ENCODE measurements at places on chromosomes 16 and 17.

GRCh38 chr16:49484451-49484849 is 110.8 kb downstream of the C16orf78 start:
- H3K27ac ChIP-seq = no peak overlapping the region
- H3K36me3 ChIP-seq = no peaks in the 10 kb centered on the region
- H3K4me1 ChIP-seq = peaks cover 4% of the 10 kb centered on the region
- DNase-seq = peak; percentile 44
- no peak overlapping the region for H3K4me3 ChIP-seq
- H3K27me3 ChIP-seq = peaks cover 8% of the 10 kb centered on the region

GRCh38 chr16:55333684-55334083 is 9.7 kb downstream of the IRX6 start:
- H3K4me1 ChIP-seq = peaks cover 14% of the 10 kb centered on the region
- no peak overlapping the region for H3K27ac ChIP-seq
- no peaks in the 10 kb centered on the region for H3K36me3 ChIP-seq
- no peak overlapping the region for H3K4me3 ChIP-seq
- H3K27me3 ChIP-seq = peaks cover 56% of the 10 kb centered on the region

DNA sequence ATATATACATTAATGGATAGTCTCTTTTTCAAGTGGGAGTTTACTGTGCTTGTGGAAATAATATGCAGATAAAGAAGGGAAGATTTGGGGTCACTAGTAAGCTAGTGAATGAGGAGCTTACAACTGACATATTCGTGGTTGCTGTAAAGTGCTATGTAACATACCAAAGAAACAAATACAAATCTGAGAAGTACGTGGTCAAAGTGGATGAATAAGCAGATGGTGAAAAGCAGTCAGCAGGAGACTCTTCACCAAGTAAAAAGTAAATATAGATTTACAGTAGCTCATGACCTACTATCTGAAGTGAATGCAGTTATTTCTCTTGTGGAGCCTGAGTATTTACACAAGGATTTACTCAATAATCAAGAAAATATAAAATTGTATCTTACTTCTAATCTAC is 136.6 kb upstream of the ELAC2 start:
- H3K27me3 ChIP-seq = no peaks in the 10 kb centered on the region
- no peaks in the 10 kb centered on the region for H3K36me3 ChIP-seq
- no peak overlapping the region for H3K4me3 ChIP-seq
- no peaks in the 10 kb centered on the region for H3K4me1 ChIP-seq
- DNase-seq = no peak

DNA sequence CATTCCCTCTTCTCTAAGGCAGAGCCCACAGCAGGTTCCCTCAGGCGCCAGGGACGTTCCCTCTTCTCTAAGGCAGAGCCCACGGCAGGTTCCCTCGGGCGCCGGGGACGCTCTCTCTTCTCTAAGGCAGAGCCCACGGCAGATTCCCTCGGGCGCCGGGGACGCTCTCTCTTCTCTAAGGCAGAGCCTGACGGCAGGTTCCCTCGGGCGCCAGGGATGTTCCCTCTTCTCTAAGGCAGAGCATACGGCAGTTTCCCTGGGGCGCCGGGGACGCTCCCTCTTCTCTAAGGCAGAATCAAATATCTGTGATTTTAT is 24.3 kb downstream of the ACSF3 start:
- H3K36me3 ChIP-seq = peaks cover 87% of the 10 kb centered on the region
- peak overlapping the region; percentile 7 for H3K27ac ChIP-seq
- H3K27me3 ChIP-seq = no peaks in the 10 kb centered on the region
- no peak for DNase-seq
- no peak overlapping the region for H3K4me3 ChIP-seq
- peaks cover 52% of the 10 kb centered on the region for H3K4me1 ChIP-seq

GRCh38 chr17:58082341-58082869 is 814 bp upstream of the DYNLL2 start:
- H3K4me3 ChIP-seq = peak overlapping the region; percentile 55
- H3K27ac ChIP-seq = peak overlapping the region; percentile 76
- peaks cover 34% of the 10 kb centered on the region for H3K36me3 ChIP-seq
- H3K4me1 ChIP-seq = peaks cover 34% of the 10 kb centered on the region

GRCh38 chr16:49453021-49453420 is 79.4 kb downstream of the C16orf78 start:
- H3K4me3 ChIP-seq = no peak overlapping the region
- no peaks in the 10 kb centered on the region for H3K4me1 ChIP-seq
- no peaks in the 10 kb centered on the region for H3K27me3 ChIP-seq

- no peak overlapping the region for H3K4me3 ChIP-seq
- no peak for DNase-seq
- no peaks in the 10 kb centered on the region for H3K27me3 ChIP-seq
These were observed 8.9 kb upstream of the SERPINF2 start for GRCh38 chr17:1733759-1734158.

DNA sequence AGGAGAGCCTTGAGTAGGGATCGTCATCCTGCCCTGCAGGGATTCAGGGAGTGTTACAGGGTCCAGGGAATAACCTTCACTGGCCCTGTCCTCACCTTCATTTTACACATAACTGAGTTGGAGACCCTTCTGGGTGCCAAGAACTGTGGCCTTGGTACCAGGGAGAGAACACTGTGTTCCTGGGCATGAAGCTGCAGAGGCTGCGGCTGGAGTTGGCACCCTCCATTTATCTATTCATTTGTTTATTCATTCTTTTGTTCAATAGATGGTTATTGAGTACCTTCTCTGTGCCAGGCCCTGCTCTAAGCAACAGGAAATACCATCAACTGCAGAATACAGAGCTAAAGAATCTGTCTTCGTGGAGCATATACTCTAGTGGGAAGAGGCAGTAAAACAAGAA is 6.7 kb downstream of the ABCC3 start:
- peaks cover 39% of the 10 kb centered on the region for H3K27me3 ChIP-seq
- H3K36me3 ChIP-seq = no peaks in the 10 kb centered on the region
- DNase-seq = no peak
- no peaks in the 10 kb centered on the region for H3K4me1 ChIP-seq
- no peak overlapping the region for H3K27ac ChIP-seq

DNA sequence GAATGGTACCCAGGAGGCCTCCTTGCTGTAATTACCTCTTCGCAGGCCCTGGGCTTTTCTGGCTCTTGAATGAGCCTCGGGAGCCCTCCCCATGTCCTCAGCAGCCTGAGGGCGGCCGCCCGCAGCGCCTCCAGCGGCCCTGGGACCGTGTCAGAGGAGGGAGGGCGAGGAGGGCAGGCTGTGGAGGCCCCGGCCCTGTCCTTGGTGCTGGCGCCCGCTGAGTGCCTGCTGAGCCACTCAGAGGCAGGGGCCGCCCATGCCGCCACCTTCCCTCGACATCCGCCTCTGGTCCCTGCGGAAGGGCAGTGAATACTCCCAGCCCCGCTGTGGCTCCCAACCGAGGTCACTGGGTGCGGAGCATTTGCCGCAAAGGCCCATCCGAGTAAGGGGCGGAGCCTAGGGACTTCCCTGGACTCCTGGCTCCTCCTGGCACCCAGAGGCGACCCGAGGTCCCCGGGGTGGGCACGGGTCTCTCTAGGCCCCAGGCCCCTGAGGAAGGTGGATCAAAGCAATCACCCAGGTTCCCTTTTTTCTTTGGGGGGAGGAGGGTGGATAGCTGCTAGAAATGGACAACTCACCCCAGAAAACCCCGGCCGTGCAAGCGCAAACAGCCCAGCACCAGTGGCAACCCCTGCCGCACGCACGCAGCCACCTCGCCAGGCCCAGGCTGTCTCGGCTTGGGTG is 2.8 kb downstream of the RBFOX3 start:
- H3K36me3 ChIP-seq = no peaks in the 10 kb centered on the region
- H3K4me3 ChIP-seq = no peak overlapping the region
- no peak overlapping the region for H3K27ac ChIP-seq
- H3K4me1 ChIP-seq = peaks cover 2% of the 10 kb centered on the region

GRCh38 chr17:15175356-15175755 is 89.8 kb downstream of the PMP22 start:
- H3K36me3 ChIP-seq = no peaks in the 10 kb centered on the region
- H3K27ac ChIP-seq = no peak overlapping the region
- no peak for DNase-seq
- H3K27me3 ChIP-seq = peaks cover 28% of the 10 kb centered on the region
- H3K4me1 ChIP-seq = no peaks in the 10 kb centered on the region

- DNase-seq = no peak
- H3K27ac ChIP-seq = no peak overlapping the region
- peaks cover 7% of the 10 kb centered on the region for H3K4me1 ChIP-seq
- H3K27me3 ChIP-seq = peaks cover 7% of the 10 kb centered on the region
These were observed 12.1 kb downstream of the CA5A start for GRCh38 chr16:87924041-87924810.

- peaks cover 54% of the 10 kb centered on the region for H3K27me3 ChIP-seq
- H3K4me3 ChIP-seq = no peak overlapping the region
- DNase-seq = no peak
- no peaks in the 10 kb centered on the region for H3K4me1 ChIP-seq
- no peaks in the 10 kb centered on the region for H3K36me3 ChIP-seq
These were observed 14.9 kb downstream of the RBFOX3 start for GRCh38 chr17:79595921-79596320.

DNA sequence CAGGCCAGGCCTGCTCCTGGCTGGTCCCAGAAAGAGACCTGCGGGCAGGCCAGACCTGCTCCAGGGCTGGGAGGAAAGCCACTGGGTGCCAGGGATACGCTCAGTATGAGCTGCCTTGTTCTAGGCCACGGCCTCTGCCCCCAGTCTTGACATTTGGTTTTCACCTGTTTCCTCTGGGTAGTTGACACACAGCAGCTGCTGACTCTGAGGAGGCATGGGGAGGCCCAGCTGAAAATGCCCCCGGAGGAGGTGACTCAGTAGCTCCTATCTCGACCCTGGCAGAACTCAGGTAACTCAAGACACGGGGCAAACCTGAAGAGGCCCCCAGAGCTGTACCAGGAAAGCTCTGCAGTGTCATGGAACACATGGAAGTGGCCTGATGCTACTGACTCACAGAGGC is 13.9 kb upstream of the ADGRG1 start:
- peaks cover 48% of the 10 kb centered on the region for H3K4me1 ChIP-seq
- no peaks in the 10 kb centered on the region for H3K27me3 ChIP-seq
- H3K27ac ChIP-seq = peak overlapping the region; percentile 85
- H3K4me3 ChIP-seq = no peak overlapping the region
- H3K36me3 ChIP-seq = no peaks in the 10 kb centered on the region

GRCh38 chr17:65143889-65144604 is 6.9 kb downstream of the RGS9 start:
- H3K4me3 ChIP-seq = no peak overlapping the region
- H3K27ac ChIP-seq = no peak overlapping the region
- H3K36me3 ChIP-seq = no peaks in the 10 kb centered on the region
- DNase-seq = no peak
- peaks cover 20% of the 10 kb centered on the region for H3K27me3 ChIP-seq

GRCh38 chr16:11280616-11281522 is at the start of gene PRM1:
Gene PRM1, minus strand, starts transcription at chr16:11281330. Its CDS starts 92 bp downstream, at chr16:11281238.
- peaks cover 10% of the 10 kb centered on the region for H3K4me1 ChIP-seq
- no peak within 1 kb of the TSS for H3K27ac ChIP-seq
- no peaks in the 10 kb centered on the region for H3K27me3 ChIP-seq
- no peak for DNase-seq

- H3K27ac ChIP-seq = no peak overlapping the region
- no peak for DNase-seq
- H3K4me1 ChIP-seq = peaks cover 9% of the 10 kb centered on the region
- no peaks in the 10 kb centered on the region for H3K36me3 ChIP-seq
- peak overlapping the region; percentile 67 for H3K4me3 ChIP-seq
- H3K27me3 ChIP-seq = peaks cover 18% of the 10 kb centered on the region
These were observed 785 bp downstream of the HID1 start for GRCh38 chr17:74971842-74972106.

- H3K4me3 ChIP-seq = no peak overlapping the region
- H3K27ac ChIP-seq = no peak overlapping the region
- H3K4me1 ChIP-seq = no peaks in the 10 kb centered on the region
- H3K27me3 ChIP-seq = no peaks in the 10 kb centered on the region
- no peaks in the 10 kb centered on the region for H3K36me3 ChIP-seq
These were observed 40.8 kb upstream of the TAOK1 start for GRCh38 chr17:29349409-29349808.

DNA sequence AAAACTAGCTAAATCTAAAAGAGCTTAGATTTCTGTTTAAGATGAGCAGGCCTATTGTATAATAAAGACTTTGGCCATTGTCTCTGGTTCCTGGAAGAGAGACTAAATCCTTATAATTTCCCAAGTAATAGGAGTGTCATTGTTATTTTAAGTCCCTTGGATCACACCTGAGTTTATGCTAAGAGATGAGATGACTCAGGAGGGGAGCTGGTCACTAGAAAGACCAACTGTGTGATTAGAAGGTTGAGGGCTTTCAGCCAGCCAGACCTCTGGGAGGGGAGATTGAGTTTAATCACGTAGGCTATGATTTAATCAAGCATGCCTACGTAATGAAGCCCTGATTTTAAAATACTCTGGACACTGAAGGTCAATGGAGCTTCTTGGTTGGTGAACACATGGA is 156.9 kb upstream of the C17orf78 start:
- H3K4me1 ChIP-seq = peaks cover 2% of the 10 kb centered on the region
- no peak overlapping the region for H3K4me3 ChIP-seq
- no peaks in the 10 kb centered on the region for H3K27me3 ChIP-seq
- no peak overlapping the region for H3K27ac ChIP-seq
- peaks cover 84% of the 10 kb centered on the region for H3K36me3 ChIP-seq

DNA sequence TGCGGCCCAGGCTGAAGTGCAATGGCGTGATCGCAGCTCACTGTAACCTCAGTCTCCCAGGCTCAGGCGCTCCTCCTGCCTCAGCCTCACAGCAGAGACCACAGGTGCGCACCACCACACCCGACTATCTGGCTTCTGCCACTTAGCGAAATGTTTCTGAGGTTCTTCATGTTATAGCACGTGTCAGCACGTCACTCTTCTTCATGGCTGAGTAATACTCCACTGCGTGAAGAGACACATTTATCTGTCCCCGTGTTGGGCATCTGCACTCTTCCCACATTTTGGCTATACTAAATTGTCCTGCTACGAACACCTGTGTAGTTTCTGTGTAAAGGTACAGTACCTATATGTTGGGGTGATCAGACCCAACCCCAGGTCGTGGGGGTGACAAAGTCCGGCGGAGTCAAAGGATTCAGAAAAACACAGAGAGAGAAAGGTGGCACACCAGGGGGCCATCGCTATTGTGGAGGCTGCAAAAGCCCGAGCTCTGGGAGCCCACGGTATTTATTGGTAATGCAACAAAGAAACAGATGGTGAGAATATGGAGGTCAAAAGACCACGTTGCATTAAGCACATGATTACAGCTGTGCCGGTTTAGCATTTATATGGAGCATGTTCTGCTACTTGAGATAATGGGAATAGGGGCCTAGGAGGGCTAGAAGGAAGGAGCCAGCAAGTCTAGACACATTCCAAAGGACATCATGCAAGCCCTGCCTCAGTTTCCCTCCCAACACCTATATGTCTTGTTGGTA is 851 bp upstream of the DPEP1 start:
- no peak overlapping the region for H3K27ac ChIP-seq
- no peaks in the 10 kb centered on the region for H3K27me3 ChIP-seq
- peaks cover 12% of the 10 kb centered on the region for H3K4me1 ChIP-seq

- H3K27ac ChIP-seq = no peak overlapping the region
- H3K27me3 ChIP-seq = no peaks in the 10 kb centered on the region
- H3K36me3 ChIP-seq = peaks cover 83% of the 10 kb centered on the region
- no peak for DNase-seq
These were observed 5.0 kb downstream of the KCTD13 start for GRCh38 chr16:29921034-29921385.
